NCI-H460 (cell line): ENCODE measurements at places on chromosomes 2 and 18. TPM values are rescaled to one million over a fixed set of nuclear protein-coding genes. Genes with fewer than 3 reads are reported as not detected.

The SERPINB13 gene
- not detected in 2 replicates for total RNA-seq

The FAM110C gene
- total RNA-seq: 0.32 and 0.62 TPM in 2 replicates

The MTHFD2 gene
- 893 and 898 TPM in 2 replicates for total RNA-seq

The SLC5A7 gene
- not detected in 2 replicates for total RNA-seq

The TMEM247 gene
- not detected in 2 replicates for total RNA-seq
